HS-27A (cell line): ENCODE measurements at places on chromosomes 11 and 22.

- no peak for DNase-seq
These were observed 54.3 kb downstream of the SWAP70 start for GRCh38 chr11:9718147-9718546.

DNA sequence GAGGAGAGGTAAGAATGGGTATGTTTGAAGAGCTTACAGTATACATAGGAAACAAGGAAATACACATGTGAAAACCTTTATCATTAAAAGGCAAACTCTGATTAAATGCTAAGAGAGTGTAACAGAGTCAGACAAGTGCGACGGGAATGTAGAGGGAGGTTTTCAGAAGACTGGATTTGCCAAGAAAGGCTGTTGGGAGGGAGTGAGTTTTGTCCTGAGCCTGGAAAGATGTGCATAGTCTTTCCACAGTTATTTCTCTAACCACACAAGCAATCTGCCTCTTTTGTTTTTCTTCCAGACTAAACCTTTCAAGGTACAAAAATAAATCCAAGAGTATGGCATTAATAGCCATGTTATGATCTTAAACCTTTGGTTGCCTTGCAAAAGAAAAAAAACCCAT, 170.9 kb downstream of the KIRREL3 start:
- DNase-seq: no peak

DNA sequence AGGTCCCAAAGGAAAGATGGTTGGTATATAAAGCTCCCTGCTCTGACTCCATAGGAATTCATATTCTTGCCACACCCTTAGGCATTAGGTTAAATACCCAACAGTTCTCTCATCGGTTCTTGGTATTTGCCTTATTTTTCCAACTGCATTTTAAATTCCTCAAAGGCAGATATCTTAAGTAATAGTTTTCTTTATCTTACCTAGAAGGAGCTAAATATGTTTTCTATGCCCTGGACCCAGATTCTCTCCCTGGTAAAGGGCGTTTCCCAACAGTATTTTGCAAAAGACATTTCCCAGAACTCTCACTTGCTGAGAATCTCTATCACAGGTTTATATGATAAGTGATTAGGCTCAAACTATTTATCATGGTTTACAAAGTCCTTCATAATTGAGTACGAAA, 158.6 kb upstream of the BDNF start:
- DNase-seq: no peak

- peak; percentile 98 for DNase-seq
These were observed 120.9 kb downstream of the SLC17A6 start for GRCh38 chr11:22459048-22459447.

GRCh38 chr22:37223965-37224551, 11.8 kb upstream of the SSTR3 start:
- no peak for DNase-seq

- DNase-seq: no peak
These were observed 155.1 kb upstream of the BLID start for GRCh38 chr11:122271137-122271536.

DNA sequence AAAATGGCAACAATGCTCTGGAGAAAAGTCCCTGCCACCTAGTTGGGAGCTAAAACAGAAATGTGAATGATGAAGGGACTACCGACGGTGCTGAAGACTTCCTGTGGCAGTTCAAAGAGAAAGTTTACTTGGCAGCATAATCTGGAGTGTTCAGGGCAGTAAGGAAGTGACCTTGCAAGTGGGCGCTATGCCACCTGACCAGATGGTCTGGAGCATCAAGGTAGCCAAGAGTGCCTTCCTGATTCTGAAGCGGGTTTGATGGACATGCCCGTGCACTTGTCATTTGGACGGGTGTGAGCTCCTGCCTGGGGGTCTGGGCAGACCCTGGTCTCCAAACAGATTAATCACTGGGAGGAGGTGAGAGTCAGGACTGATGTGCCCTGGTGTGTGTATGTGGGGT, 1.8 kb upstream of the SNX19 start:
- no peak for DNase-seq

- DNase-seq: no peak
These were observed 277.6 kb downstream of the TTC28 start for GRCh38 chr22:28402060-28402459.

- DNase-seq: no peak
These were observed 11.9 kb downstream of the LARGE1 start for GRCh38 chr22:33908171-33909074.

GRCh38 chr11:65425971-65426838, 3.6 kb downstream of the NEAT1 start:
- no peak for DNase-seq

GRCh38 chr22:28819253-28820096, 19.1 kb upstream of the XBP1 start:
- DNase-seq: no peak

DNA sequence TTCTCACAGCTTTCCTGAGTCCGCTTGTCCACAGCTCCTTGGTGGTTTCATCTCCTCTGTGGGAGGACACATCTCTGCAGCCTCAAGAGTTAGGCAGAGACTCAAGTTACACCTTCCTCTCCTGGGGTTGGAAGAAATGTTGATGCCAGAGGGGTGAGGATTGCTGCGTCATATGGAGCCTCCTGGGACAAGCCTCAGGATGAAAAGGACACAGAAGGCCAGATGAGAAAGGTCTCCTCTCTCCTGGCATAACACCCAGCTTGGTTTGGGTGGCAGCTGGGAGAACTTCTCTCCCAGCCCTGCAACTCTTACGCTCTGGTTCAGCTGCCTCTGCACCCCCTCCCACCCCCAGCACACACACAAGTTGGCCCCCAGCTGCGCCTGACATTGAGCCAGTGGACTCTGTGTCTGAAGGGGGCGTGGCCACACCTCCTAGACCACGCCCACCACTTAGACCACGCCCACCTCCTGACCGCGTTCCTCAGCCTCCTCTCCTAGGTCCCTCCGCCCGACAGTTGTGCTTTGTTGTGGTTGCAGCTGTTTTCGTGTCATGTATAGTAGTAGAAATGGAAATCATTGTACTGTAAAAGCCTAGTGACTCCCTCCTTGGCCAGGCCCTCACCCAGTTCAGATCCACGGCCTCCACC, 11.7 kb downstream of the RASD2 start:
- no peak for DNase-seq

DNA sequence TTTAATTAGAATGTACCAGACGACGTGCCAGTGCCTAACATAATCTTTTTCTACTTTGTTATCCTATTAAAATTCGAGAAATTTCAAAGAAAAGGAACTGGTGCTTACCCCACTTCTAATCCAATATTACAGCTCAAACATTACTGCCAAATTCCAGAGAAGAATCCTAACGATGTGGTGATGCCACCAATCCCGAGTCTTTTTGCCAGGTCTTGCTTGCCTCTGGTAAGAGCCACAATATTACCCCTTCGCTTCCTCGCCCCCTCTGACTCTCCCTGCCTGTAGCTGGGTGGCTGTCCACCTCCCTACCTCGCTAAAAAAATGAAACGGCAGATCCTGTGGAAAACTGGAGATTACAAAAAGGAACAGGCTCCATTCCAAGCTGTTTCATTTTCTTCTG, 49.4 kb upstream of the TBCEL start:
- no peak for DNase-seq

- no peak for DNase-seq
These were observed 3.1 kb downstream of the TOMM22 start for GRCh38 chr22:38684895-38685294.

- DNase-seq: no peak
These were observed 46.6 kb upstream of the LIN7C start for GRCh38 chr11:27553186-27553585.

- DNase-seq: no peak
These were observed 16.4 kb downstream of the PRR5 start for GRCh38 chr22:44718418-44718817.

- DNase-seq: no peak
These were observed 33.2 kb upstream of the TCF20 start for GRCh38 chr22:42303396-42304323.

DNA sequence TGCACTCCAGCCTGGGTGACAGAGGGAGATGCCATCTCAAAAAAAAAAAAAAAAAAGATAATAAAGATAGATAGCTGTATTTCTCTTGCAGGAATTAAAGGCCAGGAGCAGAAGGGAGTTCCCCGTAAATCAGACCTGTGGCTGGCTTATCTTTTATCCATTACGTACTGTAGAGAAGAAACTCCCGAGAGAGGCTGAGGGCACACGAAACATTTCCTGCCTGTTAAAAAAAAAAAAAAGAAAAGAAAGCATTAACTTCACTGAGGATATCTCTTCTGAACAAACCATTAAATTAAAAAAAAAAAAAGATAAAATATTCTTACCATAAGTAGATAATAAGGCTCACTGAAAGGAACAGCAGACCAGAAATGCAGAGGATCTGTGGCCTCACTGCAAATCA, 22.5 kb downstream of the P4HA3 start:
- no peak for DNase-seq

DNA sequence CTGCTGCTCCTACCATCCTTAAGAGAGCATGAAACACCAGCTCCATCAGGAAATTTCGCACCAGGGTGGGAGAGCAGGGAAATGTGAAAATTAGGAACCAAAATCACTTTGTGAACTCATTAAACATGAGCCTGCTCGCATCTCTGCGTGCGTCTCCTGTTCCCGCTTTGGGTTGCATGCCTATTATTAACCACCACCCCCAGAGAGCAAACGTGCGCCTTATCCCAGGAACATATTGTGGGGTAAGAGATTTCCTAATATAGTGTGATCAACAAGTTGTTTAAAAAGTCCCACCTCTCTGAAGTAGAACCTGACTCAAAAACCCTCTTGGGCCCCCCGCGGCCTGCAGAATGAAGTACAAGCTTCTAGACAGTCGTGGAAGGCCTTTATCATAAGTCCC, 115.0 kb downstream of the TENM4 start:
- DNase-seq: no peak

DNA sequence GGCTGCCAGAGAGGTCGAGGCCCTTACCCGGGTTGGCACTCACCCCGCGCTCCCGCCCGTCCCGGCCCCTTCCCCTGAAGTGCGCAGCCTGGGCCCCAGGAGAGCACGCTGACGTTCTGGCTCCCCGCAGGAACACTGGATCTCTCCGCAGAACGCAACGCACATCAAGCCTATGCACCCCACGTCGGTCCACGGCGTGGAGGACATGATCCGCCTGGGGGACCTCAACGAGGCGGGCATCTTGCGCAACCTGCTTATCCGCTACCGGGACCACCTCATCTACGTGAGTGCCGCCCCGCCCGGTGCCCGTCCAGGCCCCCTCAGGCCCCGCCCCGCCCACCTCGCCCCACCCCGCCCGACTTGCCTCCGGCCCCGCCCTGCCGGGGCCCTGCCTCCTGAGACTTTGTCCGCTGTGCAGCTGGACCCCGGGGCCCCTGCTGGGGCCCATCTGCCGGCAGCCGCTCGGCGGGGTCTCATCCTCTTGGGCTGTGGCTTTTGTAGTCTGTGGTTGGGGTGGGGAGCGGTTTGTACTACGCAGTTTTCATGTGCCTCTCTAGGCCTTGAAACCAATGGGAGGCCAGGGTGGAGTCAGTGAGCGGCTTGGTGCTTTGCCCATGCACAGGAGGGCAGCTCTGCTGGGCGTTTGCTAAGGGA, 19.7 kb downstream of the MYO7A start:
- DNase-seq: no peak

- DNase-seq: no peak
These were observed 54.8 kb upstream of the CECR2 start for GRCh38 chr22:17314487-17314886.

GRCh38 chr22:21450320-21450831, 16.8 kb upstream of the TMEM191C start:
- no peak for DNase-seq

DNA sequence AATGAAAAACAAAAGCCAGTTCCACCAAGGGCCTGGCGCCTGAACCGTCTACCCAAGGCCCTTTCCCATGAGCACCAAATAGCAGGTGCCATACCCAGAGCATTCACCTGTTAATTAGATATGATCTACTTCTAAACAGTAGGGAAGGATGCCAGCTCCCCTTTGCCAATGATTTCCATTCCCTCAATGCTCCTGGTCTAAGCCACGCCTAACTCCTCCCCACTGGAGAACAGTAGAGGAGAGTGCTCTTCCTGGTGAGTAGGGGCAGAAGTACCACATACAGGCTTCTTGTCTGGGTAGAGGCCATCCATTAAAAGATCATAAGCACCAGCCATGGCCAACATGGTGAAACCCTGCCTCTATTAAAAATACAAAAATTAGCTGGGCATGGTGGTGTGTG, 40.7 kb downstream of the PACSIN2 start:
- DNase-seq: no peak

DNA sequence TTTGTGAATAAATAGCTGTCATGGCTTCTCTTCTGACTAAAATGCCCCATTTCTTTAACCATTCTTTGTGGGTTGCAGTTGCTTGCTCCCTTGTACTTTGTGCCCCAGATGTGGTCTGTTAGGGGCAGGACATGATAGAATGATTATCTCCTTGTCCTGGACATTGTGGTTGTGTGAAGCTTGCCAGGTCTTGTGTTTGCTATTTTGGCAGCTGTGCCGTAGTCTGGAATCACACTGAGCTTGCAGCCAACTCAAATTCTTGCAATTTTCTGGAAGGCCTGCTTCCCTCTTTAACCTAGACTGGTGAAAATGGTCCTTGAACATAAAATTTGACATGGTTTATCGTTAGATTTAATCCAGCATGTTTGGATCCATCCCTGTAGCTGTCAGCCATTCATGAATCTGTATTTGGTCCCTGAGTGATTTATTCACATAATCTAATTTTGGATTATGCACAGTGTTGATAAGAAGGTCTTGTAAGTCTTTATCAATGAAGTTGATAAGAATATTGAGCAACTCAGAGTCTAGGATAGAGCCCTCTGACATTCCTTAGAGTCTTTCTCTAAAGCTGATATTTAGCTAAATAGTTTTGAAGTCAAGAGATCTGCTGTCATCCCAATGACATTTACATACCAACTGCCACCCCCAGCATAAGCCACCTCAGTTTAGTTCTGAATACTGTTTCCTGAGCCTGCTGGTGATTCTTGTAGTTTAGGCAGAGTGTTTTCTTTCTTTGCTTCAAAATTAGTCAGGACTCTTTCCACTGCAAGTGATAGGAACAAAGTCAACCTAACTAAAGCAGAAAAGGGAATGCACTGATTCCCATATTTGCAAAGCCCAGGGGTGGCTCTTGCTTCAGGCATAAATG, 9.8 kb downstream of the SPON1 start:
- no peak for DNase-seq
